8988T (cell line): ENCODE measurements at places on chromosomes 16 and 17.

DNA sequence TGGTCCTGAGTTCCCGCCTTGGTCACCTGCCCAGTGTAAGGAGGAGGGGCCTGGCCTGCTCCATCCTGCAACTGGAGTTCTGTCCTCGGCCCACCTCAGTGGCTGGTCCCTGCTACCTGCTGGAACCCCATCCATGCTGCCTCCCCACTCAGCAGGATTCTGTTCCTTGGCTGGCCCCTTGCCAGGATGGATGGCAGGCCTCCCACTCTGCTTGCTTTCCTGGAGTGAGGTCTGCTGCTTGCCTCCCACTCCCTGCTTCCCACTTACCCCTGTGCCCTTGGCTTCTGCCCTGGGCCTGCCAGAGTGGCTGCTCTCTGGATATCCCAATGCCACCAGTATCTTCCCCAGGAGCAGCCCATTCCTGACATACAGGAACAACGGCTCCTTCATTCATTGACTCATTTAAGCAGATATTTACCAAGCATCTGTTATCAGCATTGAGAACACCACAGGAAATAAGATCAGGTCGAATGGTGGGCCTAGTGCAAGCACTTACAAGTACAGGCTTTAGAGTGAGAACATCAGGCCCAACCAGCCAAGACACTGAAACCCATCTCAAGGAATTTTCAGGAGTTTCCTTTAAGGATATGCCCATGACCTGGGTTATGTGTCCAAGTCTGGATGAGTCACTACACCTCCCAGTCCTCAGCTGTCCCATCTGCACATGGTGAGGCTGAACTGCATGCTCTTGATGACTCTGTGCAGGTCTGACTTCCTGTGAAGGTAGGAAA, 17.0 kb upstream of the RPRML start:
- no peak for DNase-seq

GRCh38 chr16:67987460-67988160, 7.3 kb upstream of the DPEP3 start:
- no peak for DNase-seq

DNA sequence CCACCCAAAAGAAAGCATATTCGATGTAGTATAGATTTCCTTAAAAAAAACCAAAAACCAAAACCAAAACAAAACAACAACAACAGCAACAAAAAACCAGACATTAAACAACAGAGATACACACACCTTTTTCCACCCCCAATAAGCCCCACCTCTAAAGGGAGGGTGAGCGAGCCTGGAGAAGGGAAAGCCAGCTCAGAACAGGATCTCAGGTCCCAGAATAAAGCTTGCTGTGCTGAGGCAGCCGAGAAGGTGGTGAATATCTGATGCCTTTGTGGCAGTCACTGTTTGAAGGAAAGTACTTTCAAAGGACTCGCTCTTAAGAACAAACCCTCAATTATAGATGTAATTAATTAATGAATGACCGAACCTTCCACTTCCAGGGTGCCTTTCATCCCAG, 470 bp downstream of the KRT23 start:
- DNase-seq, result no peak

DNA sequence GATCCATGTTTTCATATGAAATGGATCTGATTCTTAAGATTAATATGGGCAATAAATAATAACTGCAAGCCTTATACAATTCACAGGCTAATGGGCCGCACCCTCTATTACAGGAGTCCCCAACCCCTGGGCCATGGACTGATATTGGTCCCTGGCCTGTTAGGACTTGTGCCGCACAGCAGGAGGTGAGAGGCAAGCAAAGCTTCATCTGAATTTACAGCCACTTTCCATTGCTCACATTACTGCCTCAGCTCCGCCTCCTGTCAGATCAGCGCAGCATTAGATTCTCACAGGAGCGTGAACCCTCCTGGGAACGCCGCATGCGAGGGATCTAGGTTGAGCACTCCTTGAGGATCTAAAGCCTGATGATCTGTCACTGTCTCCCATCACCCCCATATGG, 26.8 kb downstream of the METTL16 start:
- DNase-seq, result no peak

- DNase-seq, result no peak
Measured at GRCh38 chr16:63614429-63614828, 1507.4 kb downstream of the CDH11 start.

- DNase-seq, result no peak
Measured at GRCh38 chr17:20128036-20128667, 119.0 kb downstream of the SPECC1 start.
